ENCODE measurements at places on chromosomes 1 and 21.

GRCh38 chr1:216599851-216600250, 123.4 kb downstream of the ESRRG start:
- no peak for DNase-seq

DNA sequence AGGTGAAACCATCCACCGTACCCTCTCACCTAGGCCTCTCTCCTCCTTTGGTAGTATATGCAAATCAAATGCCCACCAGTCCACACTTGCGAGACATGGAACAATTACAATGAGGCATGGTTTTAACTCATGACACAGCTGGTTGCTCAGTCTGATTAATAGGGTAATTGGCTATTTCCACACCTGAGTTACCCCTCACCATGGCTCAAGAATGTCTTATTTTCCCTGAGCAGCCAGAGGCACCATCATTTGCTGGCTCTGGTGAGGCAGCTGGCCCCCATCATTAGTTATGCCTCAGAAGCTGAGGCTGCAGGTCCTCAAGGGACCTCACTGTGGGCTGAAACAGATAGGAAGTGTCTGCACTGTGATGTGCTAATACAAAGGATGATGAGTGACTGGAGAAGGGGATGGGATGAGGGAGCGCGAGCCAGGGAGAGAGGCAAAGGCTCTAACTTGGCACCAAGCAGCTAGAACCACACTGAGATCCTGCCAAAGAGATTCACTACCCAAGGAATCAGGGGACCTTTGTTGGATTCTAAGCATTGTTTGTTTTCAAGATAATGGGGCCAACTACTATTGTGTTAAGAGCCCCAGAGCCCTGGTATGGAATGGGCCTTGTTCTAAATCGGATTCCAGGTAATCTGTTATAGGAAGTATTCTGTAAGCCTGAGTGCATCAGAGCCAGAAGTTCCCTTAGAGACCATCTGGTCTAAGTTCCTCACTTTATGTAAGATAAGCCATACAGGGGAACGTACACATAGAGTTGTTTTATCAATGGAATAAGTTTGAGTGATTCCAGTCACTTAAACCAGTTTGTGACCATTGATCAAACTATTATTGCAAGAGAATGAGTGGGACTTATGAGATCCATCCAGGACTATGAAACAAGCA, 80.0 kb upstream of the CNTN2 start:
- DNase-seq = no peak

DNA sequence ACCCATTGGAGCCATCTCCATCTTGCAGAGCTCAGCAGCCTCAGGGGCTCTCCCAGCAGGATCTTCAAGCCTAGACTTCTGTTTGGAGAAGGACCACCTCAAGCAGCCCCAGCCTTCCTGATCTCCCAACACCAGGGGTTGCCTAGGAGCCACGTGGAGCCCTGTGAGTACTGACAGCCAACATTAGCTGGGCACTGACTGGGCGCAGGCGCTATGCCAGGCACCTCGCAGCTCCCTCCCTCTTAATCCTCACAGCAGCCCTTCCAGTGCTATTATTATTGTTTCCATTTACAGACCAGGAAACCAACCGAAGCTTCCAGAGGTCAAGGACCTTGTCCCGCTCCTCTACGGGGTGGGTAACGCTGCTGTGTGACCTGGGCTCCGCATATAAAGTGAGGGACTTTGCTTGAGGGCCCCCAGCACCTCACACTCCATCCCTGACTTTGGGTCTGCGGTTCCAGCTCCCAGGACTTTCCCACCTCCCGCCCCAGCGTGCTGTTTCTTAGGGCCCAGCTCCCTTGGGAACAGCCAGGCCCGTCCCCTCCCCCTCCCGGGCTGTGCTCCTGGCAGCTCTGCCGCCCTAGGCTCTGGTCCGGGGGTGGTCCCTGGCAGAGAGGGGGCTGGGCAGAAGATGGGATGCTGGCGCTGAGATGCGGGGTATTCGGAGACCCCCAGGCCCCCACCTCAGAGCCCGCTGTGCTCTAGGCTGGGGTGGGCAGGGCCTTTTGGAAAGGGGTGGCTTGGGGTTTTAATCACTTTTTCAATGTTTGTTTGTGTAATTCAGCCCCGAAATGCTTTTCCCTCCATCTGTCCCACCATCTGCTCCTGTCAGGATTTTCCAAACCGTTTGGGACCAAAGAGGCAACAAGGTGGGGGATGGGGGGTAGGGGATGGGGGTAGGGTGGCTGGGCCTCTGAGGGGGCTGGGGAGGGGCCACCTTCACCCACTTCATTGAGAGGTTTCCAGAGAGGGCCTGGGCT, 4.1 kb upstream of the HPCA start:
- DNase-seq = no peak

DNA sequence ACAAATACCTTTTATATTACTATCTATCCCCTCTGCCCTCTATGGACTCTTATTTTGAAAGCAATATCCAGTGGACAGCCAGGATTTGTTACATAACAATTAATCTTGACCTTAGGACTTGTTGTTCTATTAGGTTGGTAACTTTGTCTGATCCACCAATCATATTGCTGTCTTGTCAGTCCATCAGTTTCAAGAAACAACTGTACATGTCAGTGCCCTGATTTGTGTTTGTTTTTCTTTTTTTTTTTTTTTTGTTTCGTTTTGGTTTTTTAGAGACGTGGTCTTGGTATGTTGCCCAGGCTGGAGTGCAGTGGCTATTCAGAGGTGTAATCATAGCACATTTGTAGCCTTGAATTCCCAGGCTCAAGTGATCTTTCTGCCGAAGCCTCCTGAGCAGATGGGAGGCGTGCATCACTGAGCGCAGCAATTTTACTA, 1.5 kb upstream of the SCP2 start:
- no peak for DNase-seq

GRCh38 chr1:180170546-180171151, 16.0 kb downstream of the QSOX1 start:
- DNase-seq = no peak

DNA sequence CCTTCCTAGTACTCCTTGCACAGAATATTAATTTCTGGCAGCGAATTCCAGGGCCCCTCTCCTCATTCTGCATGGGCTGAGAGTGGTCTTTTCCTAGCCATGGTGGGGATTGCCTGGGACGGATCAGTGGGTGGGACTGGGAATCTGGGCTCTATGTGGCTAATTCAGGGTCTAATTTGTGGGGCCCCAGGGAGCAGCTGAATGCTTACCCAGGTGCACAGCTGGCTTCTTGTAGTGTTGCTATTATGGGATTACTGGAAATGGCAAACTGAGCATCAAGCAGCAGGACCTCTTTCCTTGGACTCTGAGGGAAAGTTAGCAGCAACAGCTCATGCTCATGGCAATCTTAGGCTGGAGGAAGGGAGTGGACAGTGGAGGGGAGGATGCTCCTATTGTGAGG, 187.1 kb upstream of the CACNA1E start:
- no peak for DNase-seq

- DNase-seq = peak; percentile 15
These were observed 511 bp upstream of the RABGAP1L start for GRCh38 chr1:174158767-174159251.

GRCh38 chr1:30847358-30847972, 61.1 kb downstream of the SDC3 start:
- DNase-seq = no peak

GRCh38 chr1:30856260-30856790, 52.2 kb downstream of the SDC3 start:
- DNase-seq = no peak

DNA sequence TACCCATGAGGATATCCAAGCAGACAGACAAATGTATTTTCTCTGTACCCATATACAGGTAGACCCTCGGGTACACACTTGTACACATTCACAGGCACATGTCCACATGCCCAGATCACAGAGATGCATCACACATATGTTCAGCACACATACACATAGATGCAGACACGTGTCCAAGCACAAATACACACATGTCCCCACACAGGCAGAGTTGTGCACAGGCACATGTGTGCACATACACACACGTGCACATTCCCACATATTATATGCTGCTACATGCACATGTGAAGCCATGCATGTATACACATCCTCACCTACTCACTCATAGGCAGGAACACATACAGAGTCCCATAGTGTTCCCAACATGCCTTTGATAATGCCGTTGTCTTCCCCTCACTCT, 219.5 kb downstream of the GRIK3 start:
- DNase-seq = no peak

- no peak for DNase-seq
These were observed 404.7 kb upstream of the PROX1 start for GRCh38 chr1:213582976-213583567.

- DNase-seq = no peak
These were observed 299.9 kb downstream of the TM2D1 start for GRCh38 chr1:61425040-61425439.

GRCh38 chr1:96927125-96927524, 205.5 kb downstream of the PTBP2 start:
- no peak for DNase-seq

DNA sequence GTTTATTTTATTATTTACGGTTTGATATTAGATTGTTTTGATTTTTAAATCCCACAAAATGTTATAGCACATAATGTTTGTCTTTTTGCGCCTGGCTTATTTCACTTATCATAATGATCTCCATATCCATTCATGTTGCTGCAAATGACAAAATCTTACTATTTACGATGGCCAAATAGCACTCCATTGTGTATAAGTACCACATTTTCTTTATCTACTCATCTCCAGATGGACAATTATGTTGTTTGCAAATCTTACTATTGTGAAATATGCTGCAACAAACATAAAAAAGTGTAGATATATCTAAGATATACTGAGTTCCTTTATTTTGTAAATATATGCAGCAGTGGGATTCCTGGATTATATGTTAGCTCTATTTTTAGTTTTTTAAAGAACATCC, 1568.3 kb downstream of the AMY1C start:
- DNase-seq = no peak

All from activated T-cell treated with anti-CD3 and anti-CD28 coated beads for 24 hours (primary cell).